ENCODE measurements at places on chromosomes 3 and 15. TPM values are rescaled to one million over a fixed set of nuclear protein-coding genes. Genes with fewer than 3 reads are reported as not detected.

GRCh38 chr15:51917493-51917892 is 54.1 kb downstream of the LEO1 start:
- H3K4me1 ChIP-seq = no peaks in the 10 kb centered on the region
- no peak overlapping the region for H3K27ac ChIP-seq
- no peak overlapping the region for H3K4me3 ChIP-seq
- no peak for DNase-seq

DNA sequence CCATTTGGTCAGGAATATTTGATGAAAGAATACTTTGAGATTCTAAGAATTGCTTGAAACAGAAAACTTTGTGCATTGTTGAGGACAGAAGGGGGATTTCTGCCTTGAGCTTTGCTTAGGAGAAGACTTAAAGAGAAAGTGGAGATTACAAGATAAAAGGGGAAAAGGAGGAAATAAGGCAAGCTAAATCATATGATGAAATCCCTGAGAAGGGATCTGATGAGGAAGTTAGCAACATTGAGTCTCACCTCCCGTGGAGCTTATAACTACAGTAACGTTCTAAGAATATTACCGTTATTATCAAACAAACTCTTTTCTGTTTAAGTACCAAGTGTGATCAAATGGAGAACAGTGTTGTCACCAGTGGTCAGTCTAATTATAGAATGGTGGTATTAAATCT is 414.7 kb upstream of the NAALADL2 start:
- no peaks in the 10 kb centered on the region for H3K27me3 ChIP-seq
- H3K36me3 ChIP-seq = no peaks in the 10 kb centered on the region
- DNase-seq = no peak
- no peak overlapping the region for H3K27ac ChIP-seq

DNA sequence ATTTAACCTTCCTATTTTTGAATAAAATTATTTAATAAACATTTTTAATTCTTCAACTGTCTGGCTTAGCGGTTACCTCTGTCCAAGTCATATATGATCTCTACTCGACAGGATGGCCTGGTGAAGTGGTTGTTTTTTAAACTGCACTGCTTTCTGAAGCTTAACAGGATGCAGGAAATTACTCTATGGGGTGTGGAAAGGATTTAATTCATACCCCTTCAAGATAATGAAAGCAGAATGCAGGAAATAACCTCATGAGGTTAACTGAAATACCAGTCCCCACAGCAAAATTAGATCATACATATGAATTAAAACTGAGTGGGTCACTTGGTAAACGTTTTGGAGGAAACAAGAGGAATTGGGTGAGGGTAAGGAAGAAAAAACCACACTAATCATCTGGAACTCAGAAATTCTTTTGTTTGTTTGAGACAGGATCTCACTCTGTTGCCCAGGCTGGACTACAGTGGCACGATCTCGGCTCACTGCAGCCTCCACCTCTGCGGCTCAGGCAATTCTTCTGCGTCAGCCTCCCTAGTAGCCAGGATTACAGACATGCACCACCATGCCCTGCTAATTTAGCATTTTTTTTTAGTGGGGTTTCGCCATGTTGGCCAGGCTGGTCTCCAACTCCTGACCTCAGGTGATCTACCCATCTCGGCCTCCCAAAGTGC is 50.1 kb downstream of the LYSMD4 start:
- H3K4me3 ChIP-seq = no peak overlapping the region
- H3K27me3 ChIP-seq = no peaks in the 10 kb centered on the region
- peaks cover 13% of the 10 kb centered on the region for H3K4me1 ChIP-seq
- DNase-seq = peak; percentile 78
- H3K36me3 ChIP-seq = peaks cover 9% of the 10 kb centered on the region

OR5K2 gene
- total RNA-seq = not detected
